ENCODE measurements at places on chromosomes 7 and 10.

GRCh38 chr10:46551701-46552525 lies 4.5 kb downstream of the GPRIN2 start:
- DNase-seq = no peak

DNA sequence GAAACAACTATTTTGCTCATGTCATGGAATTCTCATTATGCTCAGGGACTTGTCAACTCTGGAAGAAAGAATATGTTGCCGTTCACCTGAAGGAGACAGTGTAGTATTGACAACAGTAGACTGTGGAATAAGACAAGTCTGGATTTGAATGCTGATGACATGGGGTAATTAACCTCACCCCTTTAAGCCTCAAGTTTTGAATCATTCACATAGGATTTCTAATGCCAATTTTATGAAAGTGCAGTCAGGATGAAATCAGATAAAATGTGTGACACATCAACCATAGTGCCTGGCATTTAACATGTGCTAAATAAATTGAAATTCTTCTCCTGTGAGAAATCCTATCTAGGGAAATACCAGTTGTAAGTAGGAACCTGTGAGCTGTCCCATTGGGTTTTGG lies 305.8 kb downstream of the KIF20B start:
- DNase-seq = no peak

DNA sequence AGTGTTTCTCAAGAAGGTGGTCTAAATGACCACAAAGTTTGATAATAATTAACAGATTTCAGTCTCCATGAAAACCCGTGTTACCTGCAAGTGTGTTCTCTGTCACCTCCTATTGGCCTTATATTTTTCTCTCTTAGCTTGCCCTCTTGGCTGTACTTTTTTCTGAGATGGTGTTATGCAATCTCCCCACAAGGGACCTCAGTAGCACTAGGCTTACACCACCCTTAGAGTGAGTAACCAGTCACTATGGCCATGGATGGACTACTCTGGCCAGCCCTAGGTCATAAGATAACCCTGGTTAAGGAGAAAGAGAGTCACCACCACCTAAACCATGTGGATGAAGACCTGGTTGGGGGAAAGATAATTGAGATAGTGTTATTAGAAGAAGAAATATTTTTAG lies 76.8 kb downstream of the NPSR1 start:
- no peak for DNase-seq

DNA sequence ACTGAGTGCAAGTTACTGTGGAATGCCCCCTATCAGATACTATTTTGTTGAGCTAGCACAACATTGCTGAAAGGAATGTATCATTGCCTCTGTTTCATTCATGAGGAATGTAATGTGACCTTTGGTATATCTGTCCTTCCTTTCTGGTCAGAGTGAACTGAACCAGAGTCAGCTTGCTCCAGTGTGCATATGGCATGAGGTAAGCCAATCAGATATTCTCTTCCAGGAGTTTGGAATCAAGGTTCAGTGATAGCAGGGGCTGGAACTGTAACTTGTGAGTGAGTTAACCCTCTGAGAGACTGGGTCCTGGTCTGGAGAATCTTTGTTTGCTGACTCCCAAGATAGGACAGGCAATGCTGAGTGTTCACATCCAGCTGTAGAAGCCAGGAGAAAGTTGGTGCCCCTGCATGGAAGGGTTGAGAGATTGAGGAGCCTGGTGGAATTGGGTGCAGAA lies 45.3 kb upstream of the OSBPL3 start:
- no peak for DNase-seq

GRCh38 chr7:3055626-3056025 lies 12.0 kb upstream of the CARD11 start:
- DNase-seq = no peak

GRCh38 chr10:22629852-22630233 lies 84.5 kb downstream of the PIP4K2A start:
- DNase-seq = no peak

- DNase-seq = no peak
Observed at GRCh38 chr10:92990615-92991014, 70.0 kb upstream of the CYP26C1 start.

Data from stimulated activated CD8-positive, alpha-beta memory T cell treated with anti-CD3 and anti-CD28 coated beads, Interleukin-4, amount 100 ng/mL, for 1 hour (primary cell).